NCI-H2171 treated with DMSO at 0.1 percent for 48 hours (cell line): ENCODE measurements at places on chromosomes 1 and 21.

DNA sequence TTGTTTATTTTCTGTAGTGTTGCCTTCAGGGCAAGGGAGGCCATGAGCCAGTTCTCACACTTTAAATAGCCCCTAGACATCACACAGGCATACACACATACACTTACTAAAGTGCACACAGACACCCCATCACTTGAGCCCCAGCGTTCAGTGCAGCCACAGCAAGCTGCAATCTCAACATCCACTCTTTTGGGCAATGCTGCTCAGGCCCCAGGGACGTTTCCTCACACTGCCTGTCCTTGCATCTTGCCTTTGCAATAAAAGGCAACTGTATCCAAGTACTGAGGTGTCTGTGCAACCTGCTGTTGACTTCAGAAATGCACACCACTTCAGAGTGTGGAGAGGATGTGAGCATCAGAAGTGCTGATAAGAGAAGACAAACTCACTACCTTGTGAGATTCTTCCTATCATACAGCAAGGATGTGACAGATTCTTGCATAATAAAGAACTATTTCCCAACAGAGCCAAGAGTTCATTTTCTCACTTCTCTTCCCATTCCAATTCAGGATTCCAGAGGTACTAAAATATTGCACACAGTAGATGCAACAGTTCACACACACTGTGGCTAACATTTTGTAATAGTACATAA, 36.2 kb downstream of the IRF2BP2 start:
- no peak for DNase-seq

GRCh38 chr1:169364948-169365347, 2.6 kb downstream of the NME7 start:
- DNase-seq: no peak

DNA sequence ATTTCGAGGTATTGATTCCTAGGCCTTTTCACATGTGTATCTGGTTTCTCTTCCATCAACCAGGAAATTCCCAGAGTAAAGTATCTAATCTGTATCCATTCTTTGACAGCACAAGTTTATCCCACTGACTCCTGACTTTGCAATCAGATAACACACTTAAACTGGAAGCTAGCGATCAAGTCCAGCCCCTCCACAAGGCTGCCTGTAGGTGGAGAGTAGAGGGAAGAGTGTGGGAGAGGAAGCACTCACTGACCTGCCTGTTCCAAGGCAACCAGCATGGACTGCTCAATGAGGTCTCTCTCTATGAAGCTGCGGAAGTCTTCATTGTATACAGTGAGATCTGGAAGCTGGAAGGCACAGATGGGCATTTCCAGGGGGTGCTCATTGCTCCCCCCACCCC, 30.4 kb upstream of the MTMR11 start:
- no peak for DNase-seq

- DNase-seq: no peak
These were observed 239.2 kb downstream of the ATG4C start for GRCh38 chr1:63023171-63023570.

GRCh38 chr1:12548279-12548972, 69.6 kb downstream of the DHRS3 start:
- no peak for DNase-seq

- no peak for DNase-seq
These were observed 41.2 kb upstream of the RAB4A start for GRCh38 chr1:229229721-229230139.

DNA sequence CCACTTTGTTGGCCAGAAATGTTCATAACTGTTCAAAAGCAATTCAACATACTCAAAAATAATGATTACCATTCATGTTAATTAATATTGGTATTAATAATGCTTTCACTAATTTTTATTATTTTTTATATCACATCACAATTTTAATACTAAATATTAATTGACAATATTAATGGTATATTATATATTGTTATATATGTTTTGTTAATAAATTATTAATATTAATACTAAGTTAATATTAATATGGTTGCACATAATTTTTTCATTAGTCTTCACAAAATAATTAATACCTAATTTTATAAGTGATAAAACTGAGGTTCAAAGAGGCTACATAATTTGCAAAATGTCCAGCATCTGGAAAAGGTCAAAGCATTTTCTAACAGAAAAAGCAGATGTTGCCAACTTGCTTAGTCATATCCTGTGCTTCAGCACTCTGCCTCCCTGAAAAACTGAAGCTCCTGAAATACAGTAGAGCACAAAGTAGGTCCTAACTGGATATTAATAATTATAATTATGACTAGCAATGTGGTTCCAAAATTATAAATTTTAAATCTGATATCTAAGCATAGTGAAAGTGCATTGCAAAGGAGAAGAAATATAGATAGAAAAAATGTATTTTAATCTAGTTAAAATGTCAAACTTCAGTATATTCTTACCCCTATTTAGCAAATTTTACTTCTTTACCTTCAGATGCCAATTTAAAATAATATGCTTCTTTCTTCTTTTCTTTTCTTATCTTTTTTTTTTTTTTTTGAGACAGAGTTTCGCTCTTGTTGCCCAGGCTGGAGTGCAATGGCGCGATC, 123.2 kb upstream of the TNFSF4 start:
- no peak for DNase-seq

DNA sequence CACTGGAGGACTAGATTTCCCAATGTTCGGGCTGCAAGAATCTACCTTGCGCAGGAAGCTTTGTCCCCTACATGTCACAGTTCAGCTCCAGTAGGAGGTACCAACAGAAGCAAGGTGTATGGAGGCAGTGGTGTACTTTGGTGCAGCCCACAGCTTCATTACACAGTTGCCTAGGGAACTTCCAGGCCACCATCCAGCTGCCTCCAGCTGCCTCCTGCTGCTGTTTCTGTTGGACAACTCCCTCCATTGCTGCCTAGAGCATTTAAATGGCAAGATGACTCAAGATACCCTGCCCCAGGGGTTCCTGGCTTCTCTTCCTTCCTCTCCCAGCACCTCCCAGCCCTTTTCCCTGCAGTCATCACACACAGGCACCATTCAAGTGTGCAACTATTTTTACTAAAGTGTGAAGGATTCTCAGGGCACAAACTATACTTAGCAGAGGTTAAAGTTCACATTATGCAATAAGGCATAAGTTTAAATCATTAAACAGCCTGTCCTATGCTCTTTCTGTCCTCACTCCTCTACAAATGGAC, 39.0 kb upstream of the ATP1A1 start:
- peak; percentile 5 for DNase-seq

DNA sequence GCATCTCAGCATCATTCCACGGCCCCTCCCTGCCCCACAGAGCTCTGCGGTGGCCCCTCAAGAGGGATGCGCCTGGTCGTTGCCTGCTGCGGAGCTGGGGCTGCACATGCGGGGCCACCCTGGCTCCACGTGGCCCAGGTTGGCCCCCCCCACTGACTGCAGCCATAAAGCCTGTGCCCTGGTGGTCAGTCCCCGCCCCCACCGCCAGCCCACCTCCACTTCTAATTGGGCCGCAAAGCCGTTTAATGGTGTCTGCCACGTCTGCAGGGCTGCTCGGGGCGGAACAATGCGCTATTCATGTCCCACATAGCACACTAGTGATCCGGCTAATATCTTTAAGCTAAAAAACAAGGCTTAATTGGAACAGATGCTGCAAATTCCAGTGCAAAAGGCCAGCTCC, 33.5 kb upstream of the ACTRT2 start:
- no peak for DNase-seq

DNA sequence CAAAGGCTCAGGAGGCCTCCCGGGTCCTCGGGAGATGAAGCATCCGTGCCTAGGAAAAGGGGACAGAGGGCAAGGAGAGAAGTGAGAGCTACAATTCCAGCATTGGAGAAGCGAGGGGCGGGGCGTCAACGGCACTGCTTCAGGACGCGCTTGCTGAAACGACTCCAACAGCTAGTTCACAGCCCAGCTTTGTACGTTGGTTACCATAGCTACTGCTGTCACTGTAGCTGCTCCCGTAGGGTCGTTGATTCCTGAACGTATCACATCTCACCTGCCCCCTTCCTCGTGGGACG, 63.1 kb downstream of the TOR1AIP2 start:
- no peak for DNase-seq

GRCh38 chr1:106912131-106912530, 144.3 kb upstream of the PRMT6 start:
- DNase-seq: no peak

DNA sequence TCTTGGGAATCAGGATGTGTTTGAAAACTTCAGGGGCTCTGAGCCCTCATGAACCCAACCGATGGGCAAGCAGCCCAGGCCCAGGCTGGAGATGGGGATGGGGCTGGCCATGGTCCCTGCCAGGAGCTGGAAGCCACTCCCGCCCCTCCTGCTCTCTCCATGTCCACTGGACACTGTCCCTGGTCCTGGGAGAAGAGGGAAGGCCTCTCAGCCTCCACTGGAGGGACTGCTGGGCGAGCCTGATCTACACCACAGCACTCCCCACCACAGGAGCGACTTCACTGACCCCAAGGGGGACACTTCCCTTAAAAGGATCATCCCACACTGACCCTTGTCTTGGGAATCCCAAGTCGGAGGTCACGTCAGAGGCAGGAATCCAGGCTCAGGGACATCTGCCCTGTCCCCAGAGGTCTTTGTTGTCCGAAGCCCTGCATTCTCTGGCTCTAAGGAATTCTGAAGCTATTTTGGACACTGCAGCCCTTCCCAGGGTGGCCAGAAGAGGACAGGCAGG, 16.9 kb upstream of the COL18A1 start:
- no peak for DNase-seq

- no peak for DNase-seq
These were observed 512.2 kb downstream of the NEGR1 start for GRCh38 chr1:71770121-71770520.

GRCh38 chr21:39774227-39774626, 29.2 kb downstream of the IGSF5 start:
- DNase-seq: no peak

DNA sequence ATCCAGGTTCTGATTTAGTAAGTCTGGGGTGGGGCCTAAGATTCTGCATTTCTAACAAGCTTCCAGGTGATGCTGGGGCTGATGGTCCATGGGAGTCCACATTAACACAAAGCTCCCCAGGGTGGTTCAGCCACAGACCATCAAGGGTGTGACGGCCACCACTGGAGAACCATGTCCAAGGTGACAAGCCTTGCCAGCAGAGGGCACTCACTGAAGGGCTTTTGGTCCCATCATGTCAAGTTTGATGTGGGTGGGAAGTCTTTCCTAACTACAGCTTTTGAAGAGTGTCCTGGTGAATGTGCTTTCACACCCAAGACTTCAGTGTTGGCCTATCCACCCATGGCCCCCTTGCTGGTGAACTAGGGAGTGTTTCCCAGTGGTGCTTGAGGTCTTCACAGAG, 67.1 kb downstream of the UBE2T start:
- no peak for DNase-seq

DNA sequence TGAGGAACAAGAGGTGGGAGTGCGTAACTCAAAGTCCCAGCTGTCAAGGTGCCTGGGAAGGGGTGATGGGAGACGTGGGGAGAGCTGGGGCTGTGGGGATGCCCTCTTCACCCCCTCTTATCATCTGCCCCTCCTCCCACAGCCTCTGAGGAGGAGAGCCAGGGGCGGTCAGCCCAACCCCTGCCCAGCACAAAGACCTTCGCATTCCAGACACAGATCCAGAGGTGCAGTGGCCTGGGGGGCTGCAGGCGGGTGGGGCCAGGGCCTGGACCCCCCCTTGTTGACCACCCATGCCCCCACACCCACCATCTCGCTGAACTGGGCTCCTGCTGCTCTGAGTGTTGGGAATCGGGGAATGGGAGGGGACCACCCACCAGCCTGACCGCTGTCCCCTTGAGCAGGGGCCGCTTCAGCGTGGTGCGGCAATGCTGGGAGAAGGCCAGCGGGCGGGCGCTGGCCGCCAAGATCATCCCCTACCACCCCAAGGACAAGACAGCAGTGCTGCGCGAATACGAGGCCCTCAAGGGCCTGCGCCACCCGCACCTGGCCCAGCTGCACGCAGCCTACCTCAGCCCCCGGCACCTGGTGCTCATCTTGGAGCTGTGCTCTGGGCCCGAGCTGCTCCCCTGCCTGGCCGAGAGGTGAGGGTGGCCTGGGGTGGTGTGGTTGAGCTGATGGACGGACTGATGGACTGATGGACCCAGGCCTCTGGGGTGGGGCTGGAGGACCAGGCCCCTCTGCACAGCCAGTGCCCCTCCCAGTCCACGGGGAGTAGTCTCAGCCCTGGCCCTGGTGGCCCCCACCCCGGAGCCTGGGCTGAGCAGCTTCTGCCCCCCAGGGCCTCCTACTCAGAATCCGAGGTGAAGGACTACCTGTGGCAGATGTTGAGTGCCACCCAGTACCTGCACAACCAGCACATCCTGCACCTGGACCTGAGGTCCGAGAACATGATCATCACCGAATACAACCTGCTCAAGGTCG, 29.7 kb downstream of the TRIM11 start:
- DNase-seq: no peak

DNA sequence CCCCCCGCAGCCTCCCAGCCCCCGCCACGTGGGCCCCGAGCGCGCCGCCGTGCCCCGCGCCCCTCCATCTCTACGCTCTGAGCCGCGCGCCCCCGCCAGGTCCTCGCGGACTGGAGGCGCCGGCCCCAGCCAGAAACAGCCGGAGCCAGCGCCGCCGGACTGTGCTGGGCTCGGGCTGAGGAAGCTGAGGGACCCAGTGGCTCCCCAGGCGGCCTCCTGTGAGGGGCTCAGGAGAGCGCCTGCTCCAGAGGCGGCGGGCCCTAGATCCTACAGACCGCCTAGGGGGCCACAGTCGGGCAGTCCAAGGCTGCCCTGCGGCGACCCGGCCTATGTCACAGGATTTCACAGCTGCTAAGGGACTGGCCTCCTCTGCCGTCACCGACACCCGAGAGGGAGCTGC, 82.1 kb downstream of the NENF start:
- no peak for DNase-seq

GRCh38 chr1:167469280-167469965, 48.9 kb downstream of the CD247 start:
- DNase-seq: no peak

GRCh38 chr21:38478782-38479181, 19.5 kb downstream of the ERG start:
- DNase-seq: no peak

DNA sequence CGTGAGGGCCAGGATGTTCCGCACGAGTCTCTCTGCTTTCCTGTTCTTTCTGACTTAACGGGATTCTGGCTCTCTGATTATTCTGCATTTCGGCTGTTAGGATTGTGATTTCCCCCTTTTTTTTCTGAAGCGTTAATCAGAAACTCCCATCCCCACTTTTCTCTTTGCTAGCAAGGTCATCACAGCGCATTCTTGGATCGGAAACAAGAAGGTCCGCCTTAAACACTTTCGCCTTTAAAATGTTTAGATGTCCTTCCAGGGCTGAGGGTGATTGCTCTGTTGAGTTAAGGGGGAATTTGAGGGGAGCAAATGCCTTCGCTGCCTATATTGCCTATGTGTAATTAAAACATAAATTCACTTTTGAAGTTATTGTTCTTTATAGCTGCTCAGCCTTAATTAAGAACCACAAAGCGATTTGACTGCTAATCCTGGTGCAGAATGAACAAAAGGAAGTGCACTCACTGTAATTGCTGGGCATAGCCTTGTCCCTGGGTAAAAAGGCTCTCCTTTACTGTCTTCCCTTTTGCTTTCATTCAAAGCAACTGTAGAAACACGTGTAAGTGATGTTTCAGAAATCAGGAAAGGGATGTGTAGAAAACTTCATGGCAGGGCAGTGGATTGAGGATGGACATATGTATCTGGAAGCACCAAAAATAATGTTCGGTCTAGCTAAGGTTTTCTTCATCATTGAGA, 1.2 kb downstream of the LAMC1 start:
- no peak for DNase-seq
